ENCODE measurements at places on chromosomes 3 and 15.

DNA sequence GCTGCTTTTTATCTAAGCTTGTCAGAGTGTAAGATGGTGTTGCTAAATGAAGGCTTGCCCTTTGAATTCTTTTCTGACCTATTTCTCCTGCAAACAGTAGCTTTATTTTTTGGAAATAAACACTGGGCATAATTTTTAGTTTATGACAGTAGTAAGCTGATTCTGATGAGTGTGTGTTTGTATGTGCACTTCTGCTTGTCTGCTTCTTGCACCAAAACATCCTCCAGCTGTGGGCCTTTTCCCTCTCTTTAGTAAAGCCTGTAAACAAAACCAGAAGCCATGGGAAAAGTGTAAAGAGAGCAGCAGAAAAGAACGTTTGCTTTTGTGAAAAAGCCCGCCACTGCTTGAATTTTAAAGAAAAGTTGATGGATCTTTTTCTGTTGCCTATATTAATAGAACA is 136.4 kb upstream of the IL12A start:
- no peak for DNase-seq

DNA sequence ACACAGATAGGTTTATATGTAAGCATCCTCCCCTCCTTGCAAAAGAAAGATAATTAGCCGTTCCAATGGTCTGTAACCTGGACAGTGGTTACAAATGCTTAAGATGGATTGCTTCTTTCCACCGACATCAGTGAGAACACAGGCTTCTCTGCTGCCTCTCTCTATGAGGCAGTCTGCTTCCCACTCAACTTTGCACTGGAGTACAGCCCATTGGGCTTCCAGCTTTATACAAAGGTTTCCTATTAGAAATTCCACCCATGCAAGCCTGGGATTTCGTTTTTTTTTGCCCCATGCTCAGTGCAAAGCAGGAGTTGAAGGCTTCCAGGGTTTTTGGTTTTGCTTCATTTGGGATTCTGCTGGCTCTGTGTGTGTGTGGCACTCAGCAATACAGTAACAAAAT is 47.3 kb upstream of the C3orf22 start:
- DNase-seq: no peak

- DNase-seq: no peak
These were observed 85.9 kb downstream of the NCEH1 start for GRCh38 chr3:172624999-172625398.

DNA sequence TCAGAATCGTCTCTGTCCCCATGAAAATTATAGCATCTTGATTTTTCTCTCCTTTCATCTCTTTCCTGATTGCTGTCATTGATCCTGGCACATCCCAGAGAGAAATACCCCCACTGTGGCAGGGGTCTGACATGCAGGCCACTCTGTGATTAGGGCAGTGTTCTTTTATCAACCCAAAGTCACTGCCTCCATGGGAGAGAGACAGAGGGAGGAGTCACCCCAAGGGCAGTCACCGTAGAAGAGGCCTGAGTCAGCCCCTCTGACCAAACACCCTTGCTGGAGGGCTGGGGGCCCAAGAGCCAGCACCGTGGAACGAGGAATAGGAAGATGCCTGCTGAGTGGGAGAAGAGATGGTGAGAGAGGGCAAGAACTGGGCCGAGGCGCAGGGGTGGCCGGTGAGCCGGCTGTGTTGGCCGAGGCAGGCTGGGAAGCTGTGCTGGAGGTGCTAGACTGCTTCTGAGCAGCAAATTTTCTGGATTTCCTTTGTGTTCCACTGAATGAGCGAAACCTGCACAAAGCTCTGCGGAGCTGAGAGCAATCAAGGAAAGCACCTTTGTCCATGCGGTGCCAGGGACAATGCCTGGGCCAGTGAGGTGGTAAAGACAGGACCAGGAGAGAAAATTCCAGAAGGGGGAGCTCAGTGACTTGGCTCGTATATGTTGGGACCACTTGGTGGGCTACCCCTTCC is 103.8 kb downstream of the ADCY5 start:
- DNase-seq: no peak

DNA sequence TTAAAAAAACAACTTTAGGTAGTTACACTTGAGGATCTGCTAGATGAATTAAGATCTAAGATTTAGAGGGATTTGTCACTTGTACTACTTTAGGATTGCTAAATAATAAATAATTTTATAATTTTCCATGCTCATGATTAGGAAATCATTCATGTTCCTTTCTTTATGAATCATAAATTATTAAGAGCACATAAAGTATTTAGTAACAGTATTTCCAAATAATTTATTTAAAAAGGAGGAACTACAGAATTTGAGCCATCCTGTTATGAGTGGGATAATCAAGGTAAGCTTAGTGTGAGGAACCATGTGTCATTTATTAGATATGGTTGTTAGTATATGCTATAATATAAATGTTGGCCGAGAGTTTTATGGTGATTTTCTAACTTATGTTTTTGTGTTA is 37.5 kb upstream of the C3orf38 start:
- DNase-seq: no peak

DNA sequence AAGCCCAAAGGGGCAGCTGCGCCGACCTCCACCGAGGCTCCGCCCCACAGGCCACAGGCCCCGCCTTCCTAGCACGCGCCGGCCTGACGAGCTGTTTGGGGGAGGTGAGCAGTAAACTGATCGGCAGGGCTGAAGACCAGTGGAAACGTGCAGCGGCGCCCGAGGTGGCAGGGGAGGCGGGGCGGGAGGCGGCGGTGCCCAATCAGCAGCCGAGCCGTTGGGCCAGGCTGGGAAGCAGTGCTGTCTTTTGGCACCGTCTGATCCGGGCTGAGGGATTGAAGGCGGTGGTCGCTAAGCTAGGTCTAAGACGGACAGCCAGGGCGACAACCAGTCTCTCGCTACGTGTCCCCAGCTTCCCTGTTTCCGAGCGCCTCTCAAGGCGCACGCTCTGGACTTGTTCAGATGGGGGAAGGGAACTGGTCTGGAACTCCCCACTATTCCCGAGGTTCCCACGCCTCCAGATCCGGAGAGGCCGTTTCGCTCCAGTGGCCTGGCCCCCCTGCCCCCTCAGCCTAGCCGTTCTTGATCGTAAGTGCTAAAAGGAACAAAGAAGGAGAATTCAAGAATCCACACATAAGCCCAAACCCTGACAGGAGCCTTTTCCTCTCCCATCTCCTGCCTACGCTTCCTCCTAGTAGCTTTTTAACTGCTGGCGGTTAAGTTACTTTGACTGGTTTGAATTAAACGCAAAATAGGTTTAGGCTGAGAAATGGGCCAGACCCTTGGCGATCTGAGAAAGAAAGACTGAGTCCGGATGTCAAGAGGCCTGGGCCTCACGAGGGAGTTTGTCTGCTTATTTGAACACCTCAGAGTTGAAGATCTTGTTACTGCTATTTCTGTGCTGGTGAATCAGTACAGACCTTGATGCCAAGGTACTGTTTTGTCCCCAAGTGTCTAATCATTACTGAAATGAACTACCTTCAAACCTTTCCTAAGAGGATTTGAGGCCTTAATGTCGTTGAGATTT is at the start of gene FMN1:
Gene FMN1, minus strand, starts transcription at position 11 of the 967 bp plus-strand sequence. CDS start 39,800 bp downstream, outside the sequence.
- peak; percentile 35 for DNase-seq

DNA sequence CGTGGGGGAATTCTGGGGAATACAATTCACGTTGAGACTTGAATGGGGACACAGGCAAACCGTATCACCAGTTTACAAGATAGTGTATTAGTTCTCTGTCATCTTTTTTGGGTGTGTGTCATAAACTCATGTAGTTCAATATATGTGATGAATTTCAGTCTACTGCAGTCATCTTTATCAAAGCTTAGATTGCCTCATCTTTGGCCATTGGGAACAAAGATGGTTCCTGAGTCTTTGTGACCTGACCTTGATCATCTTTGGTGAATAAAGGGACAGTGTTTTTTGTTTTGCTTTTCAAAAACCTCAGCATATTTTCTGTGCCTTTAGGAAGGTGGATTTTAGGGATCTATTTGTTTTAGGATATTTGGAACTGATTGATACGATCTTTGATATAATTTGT is 23.3 kb downstream of the LRCH3 start:
- no peak for DNase-seq

GRCh38 chr3:117962750-117963149 is 1071.9 kb downstream of the IGSF11 start:
- DNase-seq: no peak

- DNase-seq: no peak
These were observed 51.9 kb downstream of the BBX start for GRCh38 chr3:107574650-107575049.

GRCh38 chr3:12585970-12586369 is 29.1 kb downstream of the MKRN2 start:
- no peak for DNase-seq

- DNase-seq: no peak
These were observed 534.7 kb upstream of the CBLB start for GRCh38 chr3:106403371-106404145.

GRCh38 chr3:41338276-41338675 is 139.0 kb downstream of the CTNNB1 start:
- DNase-seq: no peak

GRCh38 chr3:195715134-195715533 is 5.6 kb upstream of the MUC20 start:
- no peak for DNase-seq

DNA sequence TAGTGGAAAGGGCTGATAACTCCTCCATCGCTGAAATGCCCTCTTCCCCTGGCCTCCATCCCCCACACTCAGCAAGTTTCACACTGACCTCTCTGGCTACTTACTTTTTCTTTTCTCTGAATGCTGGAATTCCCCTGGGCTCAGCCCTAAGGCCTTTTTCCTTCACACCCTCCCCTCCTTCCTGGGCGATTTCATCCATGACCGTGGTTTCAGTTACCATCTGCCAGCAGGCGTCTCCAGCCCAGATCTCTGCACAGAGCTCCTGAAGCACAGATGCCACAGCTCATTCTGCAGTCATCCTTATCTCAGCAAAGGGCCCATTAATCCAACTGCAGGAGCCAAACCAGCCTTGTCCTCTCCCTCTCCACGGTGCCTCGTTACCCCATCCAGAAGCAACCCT is 114.0 kb downstream of the RFTN1 start:
- DNase-seq: no peak

GRCh38 chr3:66470285-66470684 is 30.5 kb downstream of the LRIG1 start:
- DNase-seq: no peak

DNA sequence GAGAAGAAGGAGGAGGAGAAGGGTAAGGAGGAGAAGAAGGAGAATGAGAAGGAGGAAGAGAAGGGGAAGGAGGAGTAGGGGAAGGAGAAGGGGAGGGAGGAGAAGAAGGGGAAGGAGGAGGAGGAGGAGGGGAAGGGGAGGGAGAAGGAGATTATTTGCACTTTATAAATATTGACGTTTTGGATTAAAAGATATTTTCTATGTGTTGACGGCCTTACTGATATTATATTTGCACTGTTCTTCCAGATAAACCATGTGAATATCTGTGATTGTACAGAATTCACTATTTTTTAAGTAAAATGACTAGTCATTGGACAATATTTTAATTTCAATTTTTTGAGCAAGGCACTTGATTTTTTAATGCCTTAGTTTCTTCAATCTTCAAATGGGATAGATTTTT is 310.5 kb upstream of the DNAJC19 start:
- DNase-seq: no peak

- no peak for DNase-seq
These were observed 1.1 kb downstream of the TM6SF1 start for GRCh38 chr15:83108266-83109219.

- DNase-seq: no peak
These were observed 76.3 kb downstream of the THBS1 start for GRCh38 chr15:39657181-39657580.

- DNase-seq: peak; percentile 23
These were observed 3.9 kb downstream of the VWA5B2 start for GRCh38 chr3:184233127-184233843.

GRCh38 chr3:14730703-14731382 is 55.9 kb downstream of the C3orf20 start:
- DNase-seq: no peak

DNA sequence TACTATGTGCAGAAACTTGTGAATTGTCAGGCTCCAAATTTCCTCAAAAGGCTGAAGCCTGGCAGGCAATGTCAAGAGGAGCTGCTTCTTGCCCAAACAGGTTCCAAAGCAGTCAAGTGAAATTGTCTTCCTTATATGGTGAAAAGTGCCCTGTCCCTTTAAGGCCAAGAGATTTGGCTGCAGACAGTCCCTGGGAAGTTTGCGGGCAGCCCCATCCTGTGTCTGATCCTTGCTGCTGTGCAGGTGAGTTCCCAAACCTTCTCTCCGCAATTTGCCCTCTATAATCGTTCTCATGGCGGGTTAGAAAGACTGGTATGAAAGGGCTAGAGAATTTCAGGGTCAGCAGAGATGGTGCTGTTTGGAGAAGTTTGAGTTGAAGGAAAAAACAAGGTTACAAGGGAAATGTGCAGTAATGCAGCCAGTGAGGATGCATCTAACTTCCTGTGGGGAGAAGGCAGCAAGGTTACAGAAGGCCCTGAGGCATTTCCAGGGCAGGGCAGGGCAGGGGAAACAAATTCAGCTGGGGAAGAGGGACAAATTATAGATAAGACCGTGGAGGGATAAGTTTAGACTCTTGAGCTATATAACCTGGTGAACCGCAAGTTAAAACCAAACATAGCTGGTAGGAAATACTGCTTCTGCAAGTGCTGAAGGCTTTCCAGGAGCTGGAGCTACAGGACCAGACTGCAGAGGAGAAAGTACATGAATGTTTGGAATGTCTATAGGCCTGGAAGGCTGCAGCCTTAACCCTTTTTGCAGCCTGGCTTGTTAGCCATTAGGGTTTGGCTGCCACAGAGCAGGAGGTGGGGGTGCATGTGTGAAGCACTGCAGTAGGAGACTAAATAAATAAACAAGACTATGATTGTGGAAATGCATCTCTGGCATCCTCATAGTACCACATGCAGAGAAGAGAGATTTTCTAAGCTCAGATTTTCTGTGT is 256.2 kb upstream of the IL12A start:
- no peak for DNase-seq

DNA sequence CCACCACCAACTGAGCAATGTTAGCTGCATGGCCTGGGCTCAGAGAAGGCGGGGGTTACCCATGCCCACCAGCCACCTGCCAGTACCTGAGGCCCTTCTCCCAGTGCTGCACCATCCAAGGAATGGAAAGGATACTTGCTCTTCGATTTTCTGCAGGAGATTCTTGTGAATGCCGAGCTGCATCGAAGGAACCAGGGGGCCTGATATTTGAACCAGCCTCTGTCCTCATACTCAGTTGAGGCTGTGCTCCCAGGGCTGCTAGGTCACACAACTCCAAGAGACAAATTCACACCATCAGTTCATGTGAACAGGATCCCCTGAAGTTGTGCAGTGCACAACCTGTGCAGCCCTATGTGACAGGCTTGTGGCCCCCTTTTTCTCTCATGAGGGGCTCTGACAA is 18.0 kb downstream of the PLA2G4F start:
- no peak for DNase-seq

GRCh38 chr3:57436195-57436761 is 107.9 kb downstream of the DNAH12 start:
- DNase-seq: no peak

Data from 8988T (cell line).